ENCODE measurements at places on chromosomes 5 and 9. TPM values are rescaled to one million over a fixed set of nuclear protein-coding genes. Genes with fewer than 3 reads are reported as not detected.

GRCh38 chr9:115204904-115205453 is 87.0 kb upstream of the TNC start:
- H3K36me3 ChIP-seq: no peaks in the 10 kb centered on the region
- H3K4me1 ChIP-seq: peaks cover 6% of the 10 kb centered on the region
- H3K27ac ChIP-seq: no peak overlapping the region
- H3K4me3 ChIP-seq: no peak overlapping the region

GRCh38 chr5:74587300-74587699 is 53.2 kb downstream of the ENC1 start:
- H3K4me3 ChIP-seq: no peak overlapping the region
- DNase-seq: no peak
- H3K4me1 ChIP-seq: no peaks in the 10 kb centered on the region
- no peaks in the 10 kb centered on the region for H3K36me3 ChIP-seq
- no peaks in the 10 kb centered on the region for H3K27me3 ChIP-seq

- H3K27ac ChIP-seq: no peak overlapping the region
- H3K4me3 ChIP-seq: no peak overlapping the region
- H3K36me3 ChIP-seq: no peaks in the 10 kb centered on the region
Observed at GRCh38 chr5:116810951-116811350, 236.3 kb upstream of the SEMA6A start.

DNA sequence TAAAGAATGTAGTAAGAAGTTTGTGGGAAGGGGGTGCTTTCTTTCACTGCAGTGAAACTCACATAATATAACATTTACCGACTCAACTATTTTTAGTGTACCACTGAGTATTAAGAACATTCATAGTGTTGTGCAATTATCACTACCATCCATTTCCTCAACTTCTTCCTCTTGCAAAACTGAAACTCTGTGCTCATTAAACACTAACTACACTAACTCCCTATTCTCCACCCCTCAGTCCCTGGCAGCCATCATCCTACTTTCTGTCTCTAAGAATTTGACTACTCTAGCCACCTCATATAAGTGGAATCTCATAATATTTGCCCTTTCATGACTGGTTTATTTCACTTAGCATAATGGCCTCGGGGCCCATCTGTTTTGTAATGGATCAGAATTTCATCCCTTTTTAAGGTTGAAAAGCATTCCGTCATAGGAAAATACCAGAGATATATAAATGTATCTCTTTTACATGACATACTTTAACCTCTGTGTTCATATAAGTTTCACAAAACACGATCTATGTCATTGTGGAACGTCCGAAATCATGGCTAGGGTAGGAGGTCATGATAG is 56.3 kb upstream of the DIRAS2 start:
- no peak overlapping the region for H3K4me3 ChIP-seq
- no peaks in the 10 kb centered on the region for H3K36me3 ChIP-seq
- DNase-seq: no peak
- no peaks in the 10 kb centered on the region for H3K27me3 ChIP-seq

The SH2D3C gene
- total RNA-seq: 4.8 TPM

The ZFP37 gene
- 0.50 TPM for total RNA-seq

The IL13 gene
- not detected for total RNA-seq

Measured in liver (tissue), 10 donors.